ENCODE measurements at places on chromosomes 4 and X.
A peak's percentile ranks its signal among the peaks of the same experiment; 100 is the strongest.

DNA sequence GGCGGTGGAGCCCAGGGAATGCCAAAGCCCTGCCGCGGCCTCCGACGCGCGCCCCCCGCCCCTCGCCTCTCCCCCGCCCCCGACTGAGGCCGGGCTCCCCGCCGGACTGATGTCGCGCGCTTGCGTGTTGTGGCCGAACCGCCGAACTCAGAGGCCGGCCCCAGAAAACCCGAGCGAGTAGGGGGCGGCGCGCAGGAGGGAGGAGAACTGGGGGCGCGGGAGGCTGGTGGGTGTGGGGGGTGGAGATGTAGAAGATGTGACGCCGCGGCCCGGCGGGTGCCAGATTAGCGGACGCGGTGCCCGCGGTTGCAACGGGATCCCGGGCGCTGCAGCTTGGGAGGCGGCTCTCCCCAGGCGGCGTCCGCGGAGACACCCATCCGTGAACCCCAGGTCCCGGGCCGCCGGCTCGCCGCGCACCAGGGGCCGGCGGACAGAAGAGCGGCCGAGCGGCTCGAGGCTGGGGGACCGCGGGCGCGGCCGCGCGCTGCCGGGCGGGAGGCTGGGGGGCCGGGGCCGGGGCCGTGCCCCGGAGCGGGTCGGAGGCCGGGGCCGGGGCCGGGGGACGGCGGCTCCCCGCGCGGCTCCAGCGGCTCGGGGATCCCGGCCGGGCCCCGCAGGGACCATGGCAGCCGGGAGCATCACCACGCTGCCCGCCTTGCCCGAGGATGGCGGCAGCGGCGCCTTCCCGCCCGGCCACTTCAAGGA lies at the start of gene FGF2:
Gene FGF2, plus strand, starts transcription at position 279 of the 705 bp plus-strand sequence. Its CDS starts 344 bp downstream, at position 623.
- DNase-seq, result peak; percentile 26

DNA sequence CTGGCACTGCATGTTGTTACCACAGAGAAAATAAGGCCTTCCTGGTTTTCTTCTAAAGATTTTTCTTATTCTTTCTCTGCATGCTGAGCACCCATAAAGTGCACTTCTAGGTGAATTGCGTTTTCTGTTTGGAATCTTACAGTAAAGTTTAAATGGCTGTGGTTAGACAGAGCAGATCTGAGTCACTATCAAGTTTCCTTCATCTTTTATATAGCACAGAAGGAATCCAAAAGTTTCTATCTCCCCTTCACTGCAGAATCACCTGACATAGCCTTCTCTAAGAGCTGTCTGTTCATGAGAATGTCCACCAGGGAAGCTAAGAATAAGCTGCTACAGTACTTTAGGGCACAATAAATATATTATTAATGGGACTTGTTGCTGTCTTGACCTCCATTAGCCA lies 455.5 kb upstream of the FAM241A start:
- no peak for DNase-seq

DNA sequence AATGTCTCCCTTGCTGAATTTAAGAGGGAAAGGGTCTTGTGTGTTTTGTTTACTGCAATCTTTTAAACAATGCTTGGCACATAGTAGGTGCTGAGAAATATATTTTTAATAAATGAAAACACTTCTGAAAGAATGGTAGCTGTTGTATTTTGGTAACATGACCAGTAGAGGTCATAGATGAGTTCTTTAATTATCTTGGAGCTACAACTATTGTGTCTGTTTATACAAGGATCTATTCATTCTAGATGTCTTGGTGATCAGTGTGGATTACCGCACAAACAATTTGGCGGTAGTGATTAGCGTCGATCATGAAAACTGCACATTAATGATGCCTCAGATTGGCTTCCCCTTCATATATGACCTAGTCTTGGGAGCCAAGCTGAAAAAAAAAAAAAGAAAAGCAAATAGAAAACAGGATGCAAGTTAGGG lies 21.4 kb upstream of the SCRG1 start:
- no peak for DNase-seq

- DNase-seq, result no peak
These were observed 56.9 kb downstream of the OTC start for GRCh38 chrX:38409289-38409688.

DNA sequence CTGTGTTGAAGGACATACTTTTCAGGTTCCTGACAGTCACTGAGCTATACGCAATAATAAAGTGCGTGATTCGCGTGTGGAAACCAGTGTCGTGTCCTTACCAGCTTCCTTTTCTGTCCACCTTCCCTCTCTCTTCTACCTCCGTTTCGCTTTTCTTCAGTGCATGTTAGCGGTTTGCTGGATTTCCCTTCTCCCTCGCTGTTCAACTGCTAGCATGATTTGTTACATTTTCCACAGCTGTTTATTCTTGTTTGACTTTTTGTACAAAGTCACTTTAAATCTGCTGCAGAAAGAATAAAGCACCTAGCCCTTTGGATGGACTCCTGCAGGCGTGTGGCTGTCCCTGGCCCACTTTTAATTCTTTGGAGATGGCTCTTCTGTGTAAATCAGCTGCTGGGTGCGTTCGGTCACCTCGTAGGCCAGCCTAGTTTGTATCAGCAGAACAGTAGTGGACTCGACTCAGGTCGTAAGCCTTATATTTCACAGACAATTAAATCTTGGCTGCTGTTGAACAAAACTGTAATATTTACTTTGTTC lies 8.9 kb upstream of the HAND2 start:
- DNase-seq, result no peak

DNA sequence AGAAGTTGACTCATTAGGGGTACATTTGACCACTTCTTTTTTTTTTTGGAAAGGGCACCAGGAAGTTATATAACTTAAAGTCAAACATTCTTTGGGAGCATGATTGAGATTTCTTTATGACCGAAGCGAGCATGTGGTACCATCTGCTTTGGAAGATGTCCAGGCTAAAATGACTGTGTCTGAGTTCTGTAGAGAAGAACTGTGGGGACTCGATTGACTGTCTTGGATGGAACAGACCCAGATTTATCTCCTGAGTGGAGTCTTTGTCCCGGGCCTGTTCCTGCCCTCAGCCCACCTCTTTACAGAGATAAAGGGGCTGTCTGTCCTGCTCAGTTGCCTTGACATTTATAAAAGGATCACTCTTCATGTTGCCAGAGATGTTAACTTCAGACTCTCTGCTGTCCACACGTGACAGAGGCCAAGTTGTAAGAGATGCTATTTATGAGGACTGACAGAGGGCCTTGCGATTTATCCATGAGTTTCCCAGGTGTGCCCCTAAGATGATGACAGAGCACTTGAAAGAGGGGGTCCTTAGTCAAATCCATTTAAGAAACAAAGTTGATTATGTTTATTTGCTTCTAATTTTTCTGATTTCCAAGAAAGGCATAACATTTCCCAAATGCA lies 16.8 kb downstream of the SMIM20 start:
- no peak for DNase-seq
